ENCODE measurements at places on chromosomes 11 and 22.

DNA sequence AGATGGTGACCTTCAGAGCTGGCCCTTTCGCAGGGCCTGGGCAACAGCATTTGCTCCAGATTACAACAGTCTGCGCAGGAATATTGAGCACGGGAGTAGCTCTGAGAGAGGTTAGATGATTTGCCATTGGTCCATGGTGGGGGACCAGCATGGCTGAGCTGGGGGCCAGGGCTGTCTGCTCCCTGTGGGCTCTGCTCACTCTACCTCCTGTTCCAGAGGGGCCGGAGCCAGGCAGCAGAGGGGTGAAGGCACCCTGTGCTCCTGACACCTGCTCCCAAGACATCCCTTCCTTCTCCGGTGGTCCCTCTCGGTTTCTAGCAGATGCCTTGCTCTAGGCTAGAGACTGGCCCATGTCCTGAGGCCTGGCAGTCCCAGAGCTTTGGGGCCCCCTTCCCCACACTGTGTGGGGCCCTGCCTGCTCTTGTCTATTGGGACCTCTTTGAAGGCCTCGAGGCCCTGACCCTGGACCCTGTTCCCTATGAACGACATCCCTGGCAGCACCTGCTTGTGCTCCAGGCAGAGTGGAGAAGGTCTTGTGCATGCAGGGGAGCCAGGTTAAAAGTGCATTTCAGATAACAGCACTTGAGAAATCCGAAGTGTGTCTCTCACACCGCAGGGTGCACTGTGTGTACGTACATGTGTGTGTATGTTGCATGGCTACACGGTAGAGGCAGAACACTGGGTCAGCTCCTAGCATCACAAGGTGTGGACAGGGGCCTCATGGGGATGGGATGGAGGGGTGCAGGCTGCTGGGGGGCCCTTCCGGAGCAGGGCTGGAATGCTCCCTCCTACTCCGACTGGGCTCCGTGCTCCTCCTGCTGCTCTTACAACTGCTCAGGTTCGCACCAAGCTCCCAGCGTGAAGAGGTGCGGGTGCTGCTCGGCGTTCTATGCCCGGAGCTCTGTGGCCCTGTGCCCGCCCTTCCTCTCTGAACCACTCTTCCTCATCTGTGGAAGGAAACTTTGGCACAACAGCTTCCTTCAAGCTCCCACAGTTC, 123.3 kb upstream of the B3GAT1 start:
- DNase-seq: no peak

DNA sequence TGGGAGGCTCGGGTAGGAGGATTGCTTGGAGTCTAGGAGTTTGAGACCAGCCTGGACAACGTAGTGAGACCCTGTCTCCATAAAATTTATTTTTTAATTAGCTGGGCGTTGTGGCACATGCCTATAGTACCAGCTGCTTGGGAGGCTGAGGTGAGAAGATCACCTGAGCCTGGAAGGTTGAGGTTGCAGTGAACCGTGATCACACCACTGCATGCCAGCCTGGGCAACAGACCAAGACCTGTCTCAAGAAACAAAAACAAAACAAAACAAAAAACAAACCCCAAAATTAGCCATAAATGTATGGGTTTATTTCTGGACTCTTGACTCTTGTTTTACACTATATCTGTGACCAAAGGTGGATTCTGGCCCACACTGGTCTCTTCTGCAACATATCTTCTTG, 41.6 kb downstream of the EIF3F start:
- DNase-seq: no peak

- no peak for DNase-seq
Measured at GRCh38 chr11:61110255-61111049, 8.2 kb downstream of the CD5 start.

GRCh38 chr11:76844511-76844910, 16.2 kb upstream of the ACER3 start:
- no peak for DNase-seq

- DNase-seq: no peak
Measured at GRCh38 chr11:61331651-61332050, 1.3 kb downstream of the DDB1 start.

DNA sequence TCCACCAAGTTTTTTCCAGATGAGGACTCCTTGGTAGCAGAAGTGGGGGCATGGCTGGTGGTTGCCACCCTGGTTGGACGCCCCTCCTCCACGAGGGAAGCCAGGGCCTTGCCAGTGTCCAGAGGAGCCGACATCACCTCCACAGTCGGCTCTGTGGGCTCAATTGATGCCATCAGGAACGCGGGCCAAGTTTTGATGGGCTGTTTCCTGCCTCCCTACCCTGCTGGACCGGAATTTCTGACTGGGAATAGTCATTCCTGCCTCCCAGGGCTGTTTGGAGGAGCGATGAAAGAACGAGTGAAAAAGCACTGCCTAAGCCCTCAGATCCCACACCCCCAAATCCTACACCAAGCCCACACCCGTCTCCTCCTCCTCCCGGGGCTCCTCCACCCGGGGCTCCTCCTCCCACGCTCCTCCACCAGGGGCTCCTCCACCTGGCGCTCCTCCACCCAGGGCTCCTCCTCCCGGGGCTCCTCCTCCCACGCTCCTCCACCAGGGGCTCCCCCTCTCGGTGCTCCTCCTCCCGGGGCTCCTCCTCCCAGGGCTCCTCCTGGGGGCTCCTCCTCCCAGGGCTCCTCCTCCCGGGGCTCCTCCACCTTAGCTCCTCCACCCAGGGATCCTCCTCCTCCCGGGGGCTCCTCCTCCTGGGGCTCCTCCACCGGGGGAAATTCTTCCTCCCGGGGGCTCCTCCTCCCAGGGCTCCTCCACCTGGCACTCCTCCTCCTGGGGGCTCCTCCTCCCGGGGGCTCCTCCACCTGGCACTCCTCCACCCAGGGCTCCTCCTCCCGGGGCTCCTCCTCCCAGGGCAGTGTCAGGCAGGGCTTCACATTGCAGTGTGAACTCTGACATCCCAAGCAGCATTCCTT, 10.0 kb upstream of the PRR5 start:
- no peak for DNase-seq

- DNase-seq: no peak
Measured at GRCh38 chr22:46469711-46470110, 67.7 kb downstream of the CELSR1 start.

Data from T1000 (cell line).